Urothelium cell line (cell line): ENCODE measurements at places on chromosomes 11 and 22.
A peak's percentile ranks its signal among the peaks of the same experiment; 100 is the strongest.

DNA sequence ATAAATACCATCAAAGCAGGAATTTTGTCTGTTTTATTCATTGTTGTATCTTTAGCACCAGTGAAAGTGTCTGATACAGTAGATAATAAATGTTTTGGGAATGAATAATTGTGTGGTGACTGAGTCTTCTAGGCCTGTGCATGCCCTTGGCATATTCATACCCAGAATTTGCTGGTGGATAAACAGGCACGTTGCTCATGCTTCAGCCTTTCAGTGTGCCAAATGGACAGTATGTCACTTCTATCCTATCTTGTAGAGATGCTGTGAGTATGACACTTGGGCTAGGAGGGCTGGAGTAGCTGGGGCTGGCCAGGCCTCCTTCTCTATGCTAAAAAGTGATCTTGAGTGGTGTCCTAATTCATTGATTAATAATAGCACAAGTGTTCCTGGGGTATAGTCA, 287.3 kb upstream of the DDI1 start:
- DNase-seq, result no peak

- no peak for DNase-seq
Measured at GRCh38 chr11:90798769-90799168, 575.9 kb upstream of the CHORDC1 start.

DNA sequence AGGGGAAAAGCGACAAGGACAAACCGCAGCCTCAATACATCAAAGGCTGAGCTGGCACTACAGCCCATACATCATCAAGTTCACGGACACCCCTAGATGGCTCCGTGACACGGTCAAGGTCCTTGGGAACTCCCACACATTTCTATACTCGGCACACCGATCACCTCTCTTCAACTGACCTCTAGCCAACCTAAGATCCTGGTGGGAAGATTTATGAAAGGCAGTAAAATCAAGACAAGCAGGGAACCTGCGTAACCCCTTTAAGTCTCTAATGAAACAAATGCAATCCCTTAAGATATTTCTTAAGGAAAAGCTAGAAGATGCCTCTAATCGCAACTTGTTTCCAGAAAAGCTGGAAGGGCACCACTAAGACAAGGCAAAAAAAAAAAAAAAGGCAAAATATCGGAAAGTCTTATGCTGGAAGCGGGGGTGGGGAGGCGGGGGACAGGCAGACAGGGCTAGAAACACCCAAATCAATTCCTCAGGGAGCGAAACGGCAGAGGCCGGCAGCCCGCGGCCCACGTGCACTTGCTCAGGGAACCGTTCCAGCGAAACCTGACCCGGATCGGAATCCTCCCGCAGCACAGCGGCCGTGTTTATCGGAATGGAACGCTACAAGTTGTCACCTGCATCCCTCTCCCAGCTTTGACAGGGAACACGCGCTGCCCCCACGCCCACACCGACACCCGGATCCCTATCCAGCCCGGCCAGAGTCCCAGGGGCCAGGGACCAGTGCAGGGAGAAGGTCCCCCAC, 1.4 kb downstream of the ARHGAP20 start:
- DNase-seq, result peak; percentile 50

GRCh38 chr11:105265845-105266244, 126.3 kb upstream of the CARD18 start:
- no peak for DNase-seq

DNA sequence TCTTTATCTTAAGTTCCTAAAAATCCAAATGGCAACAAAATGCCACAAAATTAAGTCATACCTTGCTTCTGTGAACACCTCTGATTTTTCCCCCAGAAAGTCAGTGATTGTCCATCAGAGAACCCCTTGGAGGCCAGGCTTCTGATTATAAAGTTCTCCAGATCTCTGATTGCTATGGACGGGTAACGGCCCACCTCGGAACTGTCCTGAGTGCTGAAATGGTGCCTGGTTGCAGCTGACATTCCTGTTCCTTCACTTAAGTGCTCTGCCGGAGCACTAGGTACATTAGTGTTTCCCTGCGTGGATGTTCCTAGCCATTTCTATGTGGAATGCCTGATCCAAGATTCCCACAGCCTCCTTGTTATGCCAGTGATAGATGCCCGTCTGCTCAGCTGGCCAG, 85.0 kb downstream of the CHST1 start:
- peak; percentile 64 for DNase-seq

- no peak for DNase-seq
Measured at GRCh38 chr11:2393111-2393868, 7.3 kb upstream of the TSSC4 start.

DNA sequence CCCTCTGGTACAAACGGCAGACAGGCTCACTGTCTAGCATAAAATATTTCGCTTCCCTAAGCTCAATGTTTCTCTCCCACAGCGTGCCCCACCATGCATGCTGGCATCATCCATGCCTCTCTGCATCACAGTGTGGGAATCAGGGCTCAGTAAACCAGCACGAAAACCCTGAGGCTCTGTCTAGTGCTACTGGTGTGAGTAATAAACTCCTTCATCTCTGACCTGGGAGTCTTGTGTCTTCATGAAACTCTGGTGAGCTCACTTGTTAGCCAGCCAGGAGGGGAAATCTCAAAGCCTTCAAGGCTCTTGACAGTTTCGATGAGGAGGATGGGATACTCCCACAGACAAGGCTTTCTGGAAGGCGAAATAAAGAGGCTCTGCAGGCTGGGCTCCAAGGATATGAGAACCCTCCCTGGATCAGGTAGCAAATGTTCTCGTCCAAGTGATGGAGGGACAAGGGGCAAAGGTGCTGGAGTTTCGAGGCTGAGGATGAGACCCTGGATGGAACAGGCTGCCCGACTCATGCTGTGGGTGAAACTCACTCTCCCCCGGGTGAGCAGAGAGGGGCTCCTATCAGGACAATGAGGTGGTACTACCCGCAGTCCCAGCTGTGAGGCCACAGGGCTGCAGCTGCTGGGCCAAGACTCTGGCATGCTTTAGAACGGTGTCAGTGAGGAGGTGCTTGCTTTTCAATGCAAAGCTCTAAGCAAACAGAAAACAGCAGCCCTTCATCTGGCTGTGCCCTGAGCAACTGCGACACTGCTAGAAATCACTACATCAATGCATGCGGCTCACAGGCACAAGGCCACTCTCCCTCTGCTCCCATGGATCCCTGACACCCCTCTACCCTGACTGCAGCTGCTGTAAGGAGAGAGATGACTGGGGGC, 69.3 kb downstream of the SHANK2 start:
- no peak for DNase-seq

GRCh38 chr22:31160328-31160978, 471 bp downstream of the RNF185 start:
- DNase-seq, result no peak

GRCh38 chr11:65842144-65842543, 8.4 kb downstream of the SNX32 start:
- DNase-seq, result no peak

DNA sequence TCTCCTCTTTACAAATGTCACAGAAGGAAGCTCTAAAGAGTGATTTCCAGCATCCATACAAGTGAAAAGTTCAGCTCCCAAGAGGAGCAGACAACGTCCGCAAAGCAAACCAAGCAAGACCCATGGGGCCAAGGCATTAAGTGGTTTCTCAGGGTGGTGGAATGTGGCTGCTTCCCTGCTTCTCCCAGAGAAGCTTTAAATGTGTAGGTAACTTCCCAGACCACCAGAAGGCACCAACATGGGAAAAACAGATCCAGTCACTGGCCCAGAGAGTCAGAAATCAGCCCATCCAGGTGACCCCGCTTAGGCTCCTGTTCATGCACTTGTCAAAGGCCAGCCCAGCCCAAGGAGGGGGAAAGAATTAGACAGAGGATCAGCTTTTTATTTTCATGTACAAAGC, 13.3 kb upstream of the PHF21A start:
- no peak for DNase-seq

GRCh38 chr11:130480186-130480585, 31.7 kb downstream of the ADAMTS15 start:
- DNase-seq, result no peak

DNA sequence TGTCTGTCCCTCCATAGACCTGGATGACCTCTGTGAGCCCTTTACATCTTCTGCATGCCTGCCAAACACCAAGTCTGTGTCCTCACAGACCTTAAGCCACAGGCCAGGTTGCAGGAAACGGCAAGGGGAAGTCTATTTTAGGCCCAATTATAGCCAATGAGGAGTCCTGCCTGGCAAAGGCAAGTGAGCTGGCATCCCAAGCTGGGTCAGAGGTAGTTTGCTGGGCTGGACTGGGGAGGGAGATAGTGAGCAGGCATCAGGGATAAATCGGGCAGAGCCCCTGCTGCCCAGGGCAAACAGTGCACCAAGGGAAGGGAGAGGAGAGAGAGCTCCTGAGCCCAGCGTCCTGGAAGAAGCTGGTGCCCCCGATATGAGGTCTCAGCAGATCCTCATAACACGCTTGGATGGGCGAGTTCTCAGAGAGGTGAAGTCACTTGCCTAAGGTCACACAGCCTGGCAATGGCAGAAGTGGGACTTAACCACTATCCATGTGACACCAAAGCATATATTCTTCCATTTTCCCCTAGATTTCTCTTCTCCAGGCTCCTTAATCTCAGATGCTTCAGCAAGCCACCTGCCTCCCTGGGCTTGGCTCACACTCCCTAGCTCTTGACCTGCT, 3.7 kb upstream of the RELT start:
- peak; percentile 30 for DNase-seq

- DNase-seq, result no peak
Measured at GRCh38 chr11:19445771-19446170, 205.0 kb upstream of the E2F8 start.

- no peak for DNase-seq
Measured at GRCh38 chr11:77181799-77182541, 53.9 kb downstream of the MYO7A start.

GRCh38 chr11:106679581-106679980, 338.7 kb downstream of the GUCY1A2 start:
- DNase-seq, result no peak

- DNase-seq, result no peak
Measured at GRCh38 chr22:35008213-35008612, 57.7 kb upstream of the ISX start.

DNA sequence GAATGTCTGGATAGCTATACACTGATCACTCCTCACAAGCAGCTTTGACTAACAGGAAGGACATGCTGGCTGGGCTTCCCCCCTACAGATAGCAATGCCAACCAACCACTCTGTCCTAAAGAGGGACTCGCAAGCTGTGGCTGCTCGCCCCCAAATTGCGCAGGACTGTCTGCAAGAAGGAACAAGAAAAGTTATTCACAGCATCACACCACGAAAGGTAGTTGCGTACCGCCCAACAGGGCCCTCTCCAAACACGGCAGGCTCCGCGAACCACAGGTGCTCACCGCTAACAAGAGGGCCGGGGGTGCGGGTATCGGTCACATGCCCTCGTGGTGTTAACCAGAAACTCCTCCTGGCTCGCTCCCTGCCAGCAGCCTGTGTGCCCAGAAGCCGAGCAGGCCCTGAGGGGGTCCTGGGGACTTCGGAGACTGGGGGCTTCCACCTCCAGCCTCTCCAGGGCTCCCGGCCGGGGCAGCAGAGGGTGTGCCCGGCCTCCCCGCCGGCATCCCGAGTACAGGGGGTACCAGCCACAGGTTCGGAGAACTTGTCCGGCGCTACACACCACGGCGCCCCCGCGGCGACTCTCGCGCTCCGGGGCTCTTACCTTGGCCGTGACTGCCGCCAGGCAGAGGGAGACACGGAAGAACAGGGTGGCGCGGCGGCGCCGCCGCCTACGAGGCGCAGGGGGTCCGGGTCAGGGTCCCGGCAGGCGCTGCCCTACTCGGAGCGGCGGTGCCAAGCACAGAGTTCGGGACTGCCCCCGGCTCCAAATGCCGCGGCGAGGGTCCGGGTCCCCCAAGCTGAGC, 682 bp downstream of the LARGE1 start:
- peak; percentile 23 for DNase-seq

DNA sequence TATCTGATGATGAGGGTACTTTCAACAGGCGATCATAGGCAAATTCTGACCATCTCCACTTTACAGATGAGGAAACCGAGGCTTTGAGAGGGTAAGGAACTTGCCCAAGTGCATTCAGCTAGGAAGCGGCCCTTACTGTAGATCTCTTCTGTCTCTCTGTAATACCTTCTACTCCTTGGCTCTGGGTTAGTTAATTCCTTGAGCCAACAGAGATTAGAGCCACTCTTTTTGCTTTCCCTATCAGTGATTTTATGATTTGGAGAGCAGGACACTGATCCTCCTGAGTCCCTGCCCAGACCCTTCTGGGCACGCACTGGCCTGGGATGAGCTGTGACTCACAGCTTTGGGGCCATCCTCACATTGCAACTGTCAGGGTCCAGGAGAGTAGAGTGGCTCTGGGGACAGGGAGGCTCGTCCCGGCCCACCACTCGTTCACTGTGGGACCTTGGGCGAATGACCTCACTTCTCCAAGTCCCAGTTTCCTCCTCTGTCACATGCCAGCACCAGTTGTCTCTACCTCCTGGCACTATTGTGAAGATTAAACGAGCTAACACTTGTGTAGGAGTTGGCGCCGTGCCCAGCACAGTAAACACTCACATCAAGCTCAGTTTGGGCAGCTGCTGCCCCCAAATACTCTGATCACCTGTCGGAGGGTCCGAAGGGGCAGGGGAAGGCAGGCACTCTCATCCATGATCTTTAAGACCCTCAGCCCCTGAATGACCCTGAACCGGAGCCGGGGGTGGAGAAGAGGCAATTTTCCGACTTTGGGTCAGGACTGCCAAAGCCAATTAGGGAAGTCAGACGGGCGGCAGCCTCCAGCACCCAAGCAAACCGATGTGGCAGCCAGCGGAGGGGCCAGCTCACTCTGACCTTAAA, 235.0 kb downstream of the MIAT start:
- DNase-seq, result peak; percentile 75

- DNase-seq, result no peak
Measured at GRCh38 chr11:115496892-115497291, 7.3 kb downstream of the CADM1 start.

- peak; percentile 52 for DNase-seq
Measured at GRCh38 chr11:87463486-87464102, 425.9 kb downstream of the TMEM135 start.

DNA sequence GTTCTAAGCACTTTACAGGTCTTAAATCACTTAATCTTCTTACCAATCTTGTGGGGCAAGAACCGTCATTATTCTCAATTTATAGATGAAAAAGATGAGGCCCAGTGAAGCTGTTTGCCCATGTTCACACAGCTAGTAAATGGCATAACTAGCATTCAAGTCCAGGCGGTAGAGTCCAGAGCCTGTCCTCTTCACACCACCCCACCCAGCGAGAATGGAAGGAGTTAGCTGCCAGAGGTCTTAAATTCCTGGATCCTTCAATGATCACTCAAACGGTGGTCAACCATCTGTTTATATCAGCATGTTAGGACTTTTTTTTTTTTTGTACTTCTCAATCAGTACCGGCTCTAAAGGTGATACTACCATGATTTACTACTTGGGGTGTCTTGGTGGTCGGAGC, 43.3 kb downstream of the PARVA start:
- DNase-seq, result no peak
